ENCODE measurements at places on chromosomes 12 and 14. TPM values are rescaled to one million over a fixed set of nuclear protein-coding genes. Genes with fewer than 3 reads are reported as not detected.
A peak's percentile ranks its signal among the peaks of the same experiment; 100 is the strongest.

The EPYC gene
- total RNA-seq: not detected

DNA sequence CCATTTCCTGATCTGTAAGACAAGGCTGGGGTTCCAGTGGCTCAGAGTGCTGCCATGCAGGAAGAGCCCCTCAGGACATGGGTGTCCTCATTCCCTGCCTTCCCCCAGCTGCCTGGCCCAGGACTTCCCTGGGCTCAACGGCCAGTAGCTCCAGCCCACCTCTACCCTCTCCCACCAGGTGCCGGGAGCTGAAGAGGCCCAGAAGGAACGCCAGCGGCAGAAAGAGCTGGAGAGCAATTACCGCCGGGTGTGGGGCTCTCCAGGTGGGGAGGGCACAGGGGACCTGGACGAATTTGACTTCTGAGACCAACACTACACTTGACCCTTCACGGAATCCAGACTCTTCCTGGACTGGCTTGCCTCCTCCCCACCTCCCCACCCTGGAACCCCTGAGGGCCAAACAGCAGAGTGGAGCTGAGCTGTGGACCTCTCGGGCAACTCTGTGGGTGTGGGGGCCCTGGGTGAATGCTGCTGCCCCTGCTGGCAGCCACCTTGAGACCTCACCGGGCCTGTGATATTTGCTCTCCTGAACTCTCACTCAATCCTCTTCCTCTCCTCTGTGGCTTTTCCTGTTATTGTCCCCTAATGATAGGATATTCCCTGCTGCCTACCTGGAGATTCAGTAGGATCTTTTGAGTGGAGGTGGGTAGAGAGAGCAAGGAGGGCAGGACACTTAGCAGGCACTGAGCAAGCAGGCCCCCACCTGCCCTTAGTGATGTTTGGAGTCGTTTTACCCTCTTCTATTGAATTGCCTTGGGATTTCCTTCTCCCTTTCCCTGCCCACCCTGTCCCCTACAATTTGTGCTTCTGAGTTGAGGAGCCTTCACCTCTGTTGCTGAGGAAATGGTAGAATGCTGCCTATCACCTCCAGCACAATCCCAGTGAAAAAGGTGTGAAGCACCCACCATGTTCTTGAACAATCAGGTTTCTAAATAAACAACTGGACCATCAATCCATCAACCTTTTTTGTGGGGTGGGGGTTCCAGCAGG lies 17.6 kb downstream of the AGAP2 start:
- DNase-seq: no peak

DNA sequence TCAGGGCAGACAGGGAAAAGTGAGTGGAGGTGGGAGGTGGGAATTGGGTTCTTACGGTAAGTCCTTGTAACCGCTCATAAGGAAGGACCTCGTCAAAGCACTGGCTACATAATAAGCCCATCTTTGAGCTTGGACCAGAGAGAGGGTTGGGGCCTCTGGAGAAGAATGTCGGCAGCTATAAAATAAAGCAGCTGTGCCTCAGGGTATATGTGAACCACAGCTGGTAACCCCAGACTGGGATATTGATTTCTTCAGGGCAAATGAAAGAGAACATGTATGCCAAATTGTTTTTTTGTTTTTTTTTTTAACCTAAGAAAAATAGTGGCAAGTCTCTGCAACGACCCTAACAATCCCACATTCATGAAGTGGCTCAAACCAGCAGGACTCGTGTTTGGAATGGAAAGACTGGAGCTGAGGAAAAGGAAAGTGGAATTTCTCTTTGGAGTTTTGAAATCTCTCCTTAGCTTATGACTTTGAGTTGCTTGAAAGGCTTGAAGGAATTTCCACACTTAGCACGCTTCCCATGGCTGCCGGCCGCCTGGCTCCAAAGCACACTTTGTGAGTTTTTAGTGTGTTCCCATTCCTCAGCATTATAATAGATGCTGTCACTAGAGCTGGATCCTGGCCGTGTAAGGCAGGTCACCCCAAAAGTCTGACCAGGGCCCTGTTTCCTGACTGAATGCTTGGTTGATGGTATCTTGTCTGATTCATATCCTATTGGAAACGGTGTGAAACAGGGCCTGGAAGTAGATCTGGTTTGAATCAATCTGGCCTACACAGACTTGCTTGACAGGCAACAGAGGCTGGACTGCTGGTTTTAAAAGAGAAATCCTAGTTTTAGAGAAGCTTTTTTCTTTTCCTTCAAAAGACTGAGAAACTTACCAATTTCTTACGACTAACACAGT lies 244.7 kb downstream of the MSRB3 start:
- peak; percentile 25 for DNase-seq

DNA sequence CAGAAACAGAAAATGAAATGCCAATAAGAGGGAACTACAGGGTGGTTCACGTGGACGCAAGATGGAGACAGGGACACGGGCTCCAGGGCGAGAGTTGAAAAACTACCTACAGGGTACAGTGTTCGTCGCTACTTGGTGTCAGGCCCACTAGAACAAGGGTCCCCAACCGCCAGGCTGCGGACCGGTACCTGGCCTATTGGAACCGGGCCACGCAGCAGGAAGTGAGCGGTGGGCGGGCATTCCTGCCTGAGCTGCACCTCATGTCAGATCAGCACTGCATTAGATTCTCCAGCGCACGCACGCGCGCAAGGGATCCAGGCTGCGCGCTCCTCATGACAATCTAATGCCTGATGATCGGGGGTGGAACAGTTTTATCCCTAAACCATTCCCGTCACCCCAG lies 14.8 kb downstream of the INF2 start:
- no peak for DNase-seq

- peak; percentile 35 for DNase-seq
Observed at GRCh38 chr12:9940375-9940774, 8.2 kb upstream of the CLEC2A start.

DNA sequence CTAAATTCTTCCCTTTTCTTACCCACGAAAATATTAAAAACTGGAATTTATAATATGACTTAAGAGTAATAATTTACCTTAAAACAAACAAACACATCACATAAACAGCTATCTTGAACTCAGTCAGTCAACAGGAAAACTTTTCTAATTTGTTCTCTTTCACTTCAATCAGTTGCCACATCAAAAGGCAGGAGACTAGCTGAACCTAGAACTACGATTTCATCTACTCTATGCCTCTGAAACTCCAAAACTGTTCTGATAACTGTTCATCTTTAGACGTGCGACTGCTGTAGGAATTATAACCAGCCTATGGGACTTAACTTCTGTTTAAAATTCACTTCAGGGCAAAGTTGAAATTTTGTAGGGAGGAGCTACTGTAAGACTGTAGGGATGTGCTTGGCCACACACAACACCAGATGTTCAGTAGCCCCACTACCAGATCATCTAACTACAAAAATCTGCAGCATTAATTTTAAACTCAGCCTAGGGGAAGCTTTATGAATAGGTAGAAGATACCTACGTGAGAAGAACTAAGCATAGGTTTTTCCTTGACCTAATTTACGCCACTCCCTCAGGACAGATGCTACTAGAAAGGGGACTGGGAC lies 7.6 kb upstream of the RAD51AP1 start:
- no peak for DNase-seq

Measured in PC-3 (cell line).